ENCODE measurements at places on chromosomes 12 and 14.
A peak's percentile ranks its signal among the peaks of the same experiment; 100 is the strongest.

DNA sequence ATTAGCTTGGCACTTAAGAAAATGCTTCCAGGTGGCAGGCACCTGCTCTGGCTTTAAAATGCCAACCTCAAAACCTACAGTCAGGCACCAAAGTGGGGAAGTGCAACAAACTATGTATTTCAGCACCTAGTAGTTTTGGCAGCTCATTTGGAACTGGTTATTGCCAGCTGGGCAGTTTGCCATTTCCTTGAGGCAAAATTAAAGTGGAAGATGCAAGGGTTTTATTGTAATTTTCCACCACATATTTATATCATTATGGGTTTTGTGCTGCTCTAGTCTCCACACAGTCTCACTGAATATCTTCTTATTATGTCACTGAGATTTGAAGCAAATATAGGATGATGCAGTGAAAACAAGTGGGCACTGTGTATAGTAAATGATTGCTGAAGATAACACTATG lies 117.0 kb downstream of the PRKD1 start:
- no peak for DNase-seq

- DNase-seq: no peak
Measured at GRCh38 chr14:24813819-24814259, 179.8 kb upstream of the GZMB start.

- DNase-seq: no peak
Measured at GRCh38 chr14:21997300-21997699, 323.7 kb upstream of the OR4E1 start.

GRCh38 chr14:51056421-51056820 lies 38.5 kb downstream of the TRIM9 start:
- no peak for DNase-seq

DNA sequence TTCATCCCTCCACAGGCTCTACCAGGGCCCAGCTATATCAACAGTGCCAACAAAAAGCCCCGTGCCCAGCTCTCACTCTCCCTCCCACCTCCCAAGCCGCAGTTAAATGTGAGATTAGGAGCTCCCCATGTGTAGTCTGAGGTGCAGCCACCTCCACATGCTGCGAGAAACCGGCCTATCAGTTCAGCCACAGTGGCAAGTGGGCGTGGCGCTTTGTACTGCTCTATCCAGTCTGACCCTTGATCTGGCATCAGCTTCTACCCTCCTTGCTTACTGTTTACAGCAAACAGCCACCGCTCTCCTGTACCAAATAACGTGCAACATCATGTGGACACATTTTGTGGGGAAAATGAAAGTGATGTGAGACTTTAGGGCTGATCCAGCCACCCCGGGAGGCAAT lies 1.7 kb downstream of the PLEK2 start:
- DNase-seq: no peak

DNA sequence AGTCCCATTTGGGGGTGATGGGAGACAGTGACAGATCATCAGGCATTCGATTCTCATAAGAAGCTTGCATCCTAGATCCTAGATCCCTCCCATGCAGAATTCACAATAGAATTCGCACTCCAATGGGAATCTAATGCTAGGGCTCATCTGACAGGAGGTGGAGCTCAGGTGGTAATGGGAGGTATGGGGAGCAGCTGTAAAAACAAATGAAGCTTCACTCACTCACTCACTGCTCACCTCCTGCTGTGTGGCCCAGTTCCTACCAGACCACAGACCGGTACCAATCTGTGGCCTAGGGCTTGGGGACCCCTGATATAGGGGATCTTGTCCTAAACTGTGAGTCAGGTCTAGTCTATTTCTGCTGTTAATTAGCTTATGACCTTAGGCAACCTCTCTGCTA lies 40.1 kb upstream of the EPS8 start:
- DNase-seq: no peak

DNA sequence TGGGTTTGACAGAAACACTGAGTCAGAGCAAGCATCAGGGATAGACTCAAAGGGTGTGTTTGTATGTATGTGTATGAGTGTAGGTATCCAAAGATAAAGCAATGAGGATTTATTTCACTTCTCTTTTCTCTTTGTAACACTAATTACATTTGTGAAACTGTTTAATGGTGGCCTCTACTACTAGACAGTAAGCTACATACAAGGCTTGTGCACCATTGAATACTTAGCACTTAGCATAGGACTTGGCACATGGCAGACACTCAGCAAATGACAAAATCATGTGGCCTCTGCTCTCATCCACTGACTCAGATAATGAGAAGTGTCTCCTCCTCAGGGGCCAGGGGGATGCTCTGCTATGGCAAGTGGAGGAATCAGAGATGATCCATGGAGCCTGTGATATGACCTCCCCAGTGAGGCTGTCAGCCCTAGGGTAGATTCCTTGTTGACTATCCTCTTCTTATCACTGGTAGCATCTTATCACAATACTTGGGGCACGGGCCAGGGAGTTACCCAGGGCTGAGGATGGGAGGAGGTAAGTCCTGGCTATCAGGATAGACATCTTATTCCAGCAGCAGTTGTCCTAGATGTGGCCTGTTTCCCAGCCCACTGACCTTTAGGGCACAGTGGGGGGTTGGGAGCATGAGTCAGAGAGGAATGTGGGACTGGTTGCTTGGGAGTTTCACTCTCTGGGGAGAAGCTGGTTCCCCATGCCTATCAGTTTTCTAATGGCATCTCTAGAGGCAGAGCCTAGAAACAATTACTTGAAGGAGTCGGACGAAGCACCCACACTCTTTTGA lies 71.2 kb upstream of the HOXC13 start:
- no peak for DNase-seq

GRCh38 chr12:132575661-132576060 lies 34.7 kb downstream of the LRCOL1 start:
- DNase-seq: no peak

DNA sequence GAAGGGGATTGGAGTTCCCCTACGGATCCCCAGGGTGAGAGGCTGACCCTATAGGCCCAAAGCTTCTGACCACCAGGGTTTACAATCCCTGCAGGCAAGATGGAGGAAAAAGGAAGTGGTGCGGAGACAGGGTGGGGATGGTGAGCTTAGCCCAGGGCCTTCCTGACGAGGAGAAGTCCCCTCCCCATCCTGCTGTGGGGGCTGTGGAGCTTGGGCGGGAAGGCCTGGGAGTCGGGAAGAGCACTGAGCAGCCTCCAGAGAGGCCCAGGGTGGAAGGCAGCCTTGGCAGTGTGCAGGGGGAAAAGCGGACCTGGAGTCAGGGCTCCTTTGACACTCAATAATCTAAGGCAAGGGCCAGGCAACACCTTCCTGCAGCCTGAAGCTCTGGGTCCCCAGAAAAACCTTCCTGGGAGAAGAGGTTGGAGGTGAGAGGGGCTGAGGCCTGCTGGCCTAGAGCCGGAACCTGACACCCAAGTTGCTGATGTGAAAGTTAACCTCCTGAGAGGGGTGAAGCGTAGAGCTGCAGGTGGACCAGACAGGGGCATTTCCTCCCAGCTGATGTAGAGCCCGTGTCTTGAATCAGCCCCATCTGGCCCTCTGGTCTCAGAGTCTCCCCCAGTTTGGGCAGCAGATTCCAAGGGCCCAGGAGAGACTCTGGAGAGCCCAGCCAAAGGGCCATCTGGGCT lies 6.0 kb downstream of the HDAC7 start:
- DNase-seq: no peak

GRCh38 chr12:55673638-55674037 lies 34.1 kb downstream of the ITGA7 start:
- DNase-seq: no peak

- peak; percentile 74 for DNase-seq
Measured at GRCh38 chr12:118958520-118958919, 22.8 kb upstream of the SRRM4 start.

- DNase-seq: no peak
Measured at GRCh38 chr12:69896653-69897381, 71.8 kb downstream of the MYRFL start.

GRCh38 chr12:23049180-23049579 lies 424.2 kb downstream of the ETNK1 start:
- DNase-seq: no peak

DNA sequence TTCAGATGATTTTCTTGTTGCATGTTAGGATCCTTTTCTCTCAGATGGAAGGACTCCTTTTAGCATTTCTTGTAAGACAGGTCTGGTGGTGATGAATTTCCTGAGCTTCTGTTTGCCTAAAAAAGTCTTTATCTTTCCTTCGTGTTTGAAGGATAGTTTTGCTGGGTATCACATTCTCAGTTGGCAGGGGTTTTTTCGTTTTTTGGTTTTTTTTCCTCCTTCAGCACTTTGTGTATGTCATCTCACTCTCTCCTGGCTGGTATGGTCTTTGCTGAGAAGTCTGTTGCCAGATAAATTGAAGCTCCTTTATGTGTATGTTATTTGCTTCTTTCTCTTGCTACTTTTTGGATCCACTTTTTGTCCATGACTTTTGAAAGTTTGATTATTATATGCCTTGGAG lies 15.6 kb upstream of the TXNRD1 start:
- no peak for DNase-seq

All from NCI-H510A treated with DMSO at 0.1 percent for 48 hours (cell line).